Peyer's patch (tissue), 4 donors: ENCODE measurements at places on chromosomes 3 and 15.

DNA sequence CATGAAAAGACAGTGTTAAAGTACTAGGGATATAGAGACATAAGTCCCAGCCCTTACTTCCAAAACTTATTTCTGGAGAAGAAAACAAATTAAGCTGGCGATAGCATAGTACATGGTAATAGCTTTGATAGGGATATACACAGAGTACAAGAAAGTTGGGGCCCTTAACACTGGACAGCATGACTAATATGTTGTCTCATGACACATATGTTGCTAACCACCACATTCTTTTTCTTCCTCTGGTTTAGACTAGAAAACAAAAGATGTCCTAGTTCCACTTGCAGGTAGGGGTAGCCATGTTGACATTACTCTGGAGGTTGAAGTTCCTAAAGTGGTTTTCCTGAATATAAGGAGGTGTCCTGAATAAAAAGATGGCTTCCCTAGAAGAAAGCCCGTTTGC, 75.3 kb downstream of the RFX7 start:
- no peak for DNase-seq
- no peak overlapping the region for H3K27ac ChIP-seq
- no peaks in the 10 kb centered on the region for H3K27me3 ChIP-seq
- H3K4me1 ChIP-seq: no peaks in the 10 kb centered on the region
- H3K36me3 ChIP-seq: no peaks in the 10 kb centered on the region

GRCh38 chr3:61233746-61234145, 17.5 kb downstream of the FHIT start:
- DNase-seq: no peak
- no peak overlapping the region for H3K4me3 ChIP-seq
- no peak overlapping the region for H3K27ac ChIP-seq
- no peaks in the 10 kb centered on the region for H3K27me3 ChIP-seq

DNA sequence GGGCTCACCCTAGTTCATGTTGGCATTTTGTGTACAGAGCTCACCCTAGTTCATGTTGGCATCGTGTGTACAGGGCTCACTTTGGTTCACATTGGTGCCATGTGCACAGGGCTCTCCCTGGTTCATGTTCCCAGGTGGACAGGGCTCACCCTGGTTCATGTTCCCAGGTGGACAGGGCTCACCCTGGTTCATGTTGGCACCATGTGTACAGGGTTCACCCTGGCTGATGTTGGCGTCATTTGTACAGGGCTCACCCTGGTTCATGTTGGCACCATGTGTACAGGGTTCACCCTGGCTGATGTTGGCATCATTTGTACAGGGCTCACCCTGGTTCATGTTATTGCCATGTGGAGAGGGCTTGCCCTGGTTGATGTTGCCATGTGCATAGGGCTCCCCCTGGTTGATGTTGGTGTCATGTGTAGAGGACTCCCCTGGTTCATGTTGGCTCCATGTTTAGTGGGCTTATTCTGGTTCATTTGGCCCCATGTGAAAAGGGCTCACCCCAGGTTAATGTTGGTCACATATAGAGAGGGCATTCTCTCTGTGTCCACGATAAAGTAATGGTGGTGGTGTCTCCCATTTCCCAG, 31.7 kb upstream of the NR2C2 start:
- H3K27ac ChIP-seq: no peak overlapping the region
- no peak for DNase-seq
- no peaks in the 10 kb centered on the region for H3K36me3 ChIP-seq
- no peaks in the 10 kb centered on the region for H3K27me3 ChIP-seq
- no peaks in the 10 kb centered on the region for H3K4me1 ChIP-seq

DNA sequence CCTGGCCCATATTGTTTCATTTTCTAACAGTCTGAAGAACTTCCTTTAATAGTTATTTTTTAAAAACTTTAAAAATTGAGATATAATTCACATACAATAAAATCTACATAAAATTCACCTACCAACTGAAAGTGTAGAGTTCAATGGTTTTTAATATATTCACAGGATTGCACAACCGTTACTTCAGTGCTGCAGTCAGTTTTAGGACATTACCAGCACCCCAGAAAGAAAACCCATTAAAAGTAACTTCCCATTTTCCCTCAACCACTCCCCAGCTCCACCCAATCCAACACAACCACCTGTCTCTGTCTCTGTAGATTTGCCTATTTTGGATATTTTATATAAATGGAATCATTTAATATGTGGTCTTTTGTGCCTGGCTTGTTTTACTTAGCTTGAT, 29.6 kb downstream of the MGA start:
- no peaks in the 10 kb centered on the region for H3K27me3 ChIP-seq
- H3K27ac ChIP-seq: no peak overlapping the region
- H3K4me1 ChIP-seq: no peaks in the 10 kb centered on the region

GRCh38 chr3:73384091-73384906, 240.4 kb downstream of the PDZRN3 start:
- no peak overlapping the region for H3K4me3 ChIP-seq
- no peak for DNase-seq
- H3K36me3 ChIP-seq: no peaks in the 10 kb centered on the region

DNA sequence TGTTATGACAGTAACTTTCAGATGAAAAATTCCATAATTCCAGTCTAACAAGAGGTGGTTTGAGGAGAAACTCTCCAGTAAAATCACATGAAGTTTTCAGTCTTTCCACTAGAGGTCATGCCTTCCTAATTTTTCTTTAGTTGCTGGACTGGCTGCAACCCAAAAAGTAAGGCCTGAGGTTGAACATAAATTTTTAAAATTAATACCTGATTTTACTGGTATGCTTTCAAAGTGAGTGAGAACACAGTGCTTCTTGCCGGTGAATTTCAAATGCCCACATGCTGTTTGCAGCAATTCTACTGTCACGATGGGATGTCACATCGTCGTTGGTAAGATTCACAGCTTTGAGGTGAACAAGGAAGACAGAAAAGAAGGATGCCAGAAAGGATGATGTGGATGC, 89.0 kb upstream of the FGF12 start:
- H3K36me3 ChIP-seq: no peaks in the 10 kb centered on the region
- no peak overlapping the region for H3K27ac ChIP-seq
- no peaks in the 10 kb centered on the region for H3K27me3 ChIP-seq
- H3K4me1 ChIP-seq: no peaks in the 10 kb centered on the region
- no peak for DNase-seq

DNA sequence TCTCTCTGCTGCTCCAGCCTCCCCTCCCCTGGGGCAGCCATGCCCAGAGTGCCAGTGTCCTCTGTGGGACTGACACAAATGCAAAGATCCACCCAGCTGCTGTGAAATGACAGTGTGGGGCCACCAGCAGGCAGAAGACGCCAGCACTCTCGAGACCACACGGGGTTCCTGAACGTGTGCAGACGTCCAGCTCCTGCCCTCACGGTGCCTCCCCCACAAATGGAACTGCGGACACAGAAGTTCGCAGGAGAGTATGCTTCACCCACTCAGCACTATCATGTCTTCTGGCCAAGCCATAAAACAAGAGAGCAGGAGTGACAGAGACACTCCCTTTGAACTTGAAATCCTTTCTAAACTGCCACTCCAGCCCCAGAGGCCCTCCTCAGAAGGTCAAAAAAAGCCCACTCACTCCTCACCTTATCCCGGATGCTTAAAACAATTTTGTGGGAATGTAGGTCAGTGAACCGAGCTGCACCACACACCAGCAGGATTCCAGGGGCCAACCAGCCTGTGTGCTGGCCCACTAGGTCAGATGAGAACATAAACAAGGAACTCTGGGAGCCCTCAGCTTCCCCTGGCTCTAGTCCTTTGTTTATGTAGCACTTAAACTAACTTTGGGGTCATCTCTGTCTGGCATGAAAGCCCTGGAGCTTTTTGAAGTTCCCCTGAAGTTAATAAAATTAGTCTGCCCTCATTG, 112.6 kb downstream of the DNAJB8 start:
- H3K4me1 ChIP-seq: peaks cover 16% of the 10 kb centered on the region
- no peak overlapping the region for H3K27ac ChIP-seq
- no peaks in the 10 kb centered on the region for H3K36me3 ChIP-seq
- DNase-seq: no peak

GRCh38 chr3:170804078-170804477, 65.9 kb downstream of the RPL22L1 start:
- no peaks in the 10 kb centered on the region for H3K36me3 ChIP-seq
- peaks cover 3% of the 10 kb centered on the region for H3K4me1 ChIP-seq
- DNase-seq: no peak
- H3K27me3 ChIP-seq: no peaks in the 10 kb centered on the region
- H3K4me3 ChIP-seq: no peak overlapping the region
- H3K27ac ChIP-seq: no peak overlapping the region

- H3K27ac ChIP-seq: no peak overlapping the region
- no peak overlapping the region for H3K4me3 ChIP-seq
- no peaks in the 10 kb centered on the region for H3K27me3 ChIP-seq
These were observed 54.4 kb downstream of the DNAH1 start for GRCh38 chr3:52370531-52370930.
